ENCODE measurements at places on chromosomes 16 and 17. TPM values are rescaled to one million over a fixed set of nuclear protein-coding genes. Genes with fewer than 3 reads are reported as not detected.

GRCh38 chr16:83115491-83116232 is 488.9 kb downstream of the CDH13 start:
- no peak for DNase-seq

The BCL6B gene
- not detected for total RNA-seq

GRCh38 chr16:84040823-84041820 is 1.5 kb downstream of the SLC38A8 start:
- DNase-seq: peak; percentile 76

DNA sequence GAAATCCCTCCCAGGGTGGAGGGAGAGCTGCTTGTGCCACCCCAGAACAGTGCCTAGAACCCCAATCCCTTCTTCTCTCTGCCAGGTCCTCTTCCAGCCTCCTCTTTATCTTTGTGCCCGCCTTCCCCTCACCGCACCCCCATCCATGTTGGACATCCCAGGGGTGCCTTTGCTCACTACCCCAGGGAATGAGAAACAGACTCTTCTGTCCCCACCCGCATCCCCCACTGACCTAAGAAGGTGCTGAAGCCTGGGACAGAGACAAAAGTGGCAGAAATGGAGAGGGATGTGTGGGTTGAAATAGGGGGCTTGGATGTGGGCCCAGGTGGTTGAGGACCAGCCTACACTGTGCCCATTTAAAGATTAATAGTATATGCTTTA is 17.0 kb downstream of the ALOX15B start:
- DNase-seq: no peak

The PEMT gene
- total RNA-seq: 56.8 TPM

The CD300LG gene
- not detected for total RNA-seq

The CTNS gene
- total RNA-seq: 13.8 TPM

- DNase-seq: no peak
Observed at GRCh38 chr16:75042426-75043174, 43.8 kb downstream of the ZNRF1 start.

The AATK gene
- 0.10 TPM for total RNA-seq

The KRTAP2-3 gene
- 3.2 TPM for total RNA-seq

- no peak for DNase-seq
Observed at GRCh38 chr17:75061618-75062017, 14.6 kb downstream of the KCTD2 start.

DNA sequence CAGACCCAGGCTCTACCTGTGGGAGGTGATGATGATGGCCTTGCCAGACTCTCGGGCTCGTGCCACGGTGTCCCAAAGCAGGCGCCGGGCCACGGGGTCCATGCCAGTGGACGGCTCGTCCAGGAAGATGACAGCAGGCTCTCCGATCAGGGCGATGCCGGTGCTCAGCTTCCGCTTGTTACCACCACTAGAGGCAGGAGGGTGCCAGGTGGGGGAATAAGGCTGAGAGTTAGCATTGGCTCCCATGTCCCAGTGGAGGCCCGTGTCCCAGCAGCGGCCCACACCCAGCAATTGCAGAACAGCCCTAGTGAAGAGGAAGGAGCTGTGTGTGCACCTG is 10.3 kb upstream of the RNPS1 start:
- no peak for DNase-seq

The AMZ2 gene
- total RNA-seq: 96.3 TPM

- peak; percentile 15 for DNase-seq
Observed at GRCh38 chr17:70420861-70421445, 251.6 kb downstream of the KCNJ2 start.

GRCh38 chr16:14456793-14457481 is 173.1 kb downstream of the PARN start:
- peak; percentile 71 for DNase-seq

- peak; percentile 87 for DNase-seq
Observed at GRCh38 chr17:38749223-38750043, 1.3 kb upstream of the PCGF2 start.

- no peak for DNase-seq
Observed at GRCh38 chr16:11679250-11679649, 11.0 kb downstream of the SNN start.

The COG4 gene
- total RNA-seq: 85.0 TPM

- DNase-seq: no peak
Observed at GRCh38 chr17:6047966-6048365, 22.2 kb upstream of the WSCD1 start.

Measured in M059J (cell line).